ENCODE measurements at places on chromosomes 6 and 20. TPM values are rescaled to one million over a fixed set of nuclear protein-coding genes. Genes with fewer than 3 reads are reported as not detected.

The LYRM2 gene
- total RNA-seq = 20.2 TPM

The BAG2 gene
- 22.7 TPM for total RNA-seq

The NRM gene
- 6.8 TPM for total RNA-seq

The ESR1 gene
- total RNA-seq = not detected

The ZNF334 gene
- 0.11 TPM for total RNA-seq

The RAET1G gene
- total RNA-seq = 0.16 TPM

The FAM209B gene
- not detected for total RNA-seq

The PRND gene
- total RNA-seq = not detected

The GINS1 gene
- total RNA-seq = 49.5 TPM

The ABHD16B gene
- total RNA-seq = not detected
